ENCODE measurements at places on chromosomes 2 and 18.

GRCh38 chr2:42757981-42758740 is 5.8 kb downstream of the OXER1 start:
- DNase-seq, result no peak

- DNase-seq, result no peak
Observed at GRCh38 chr18:58336605-58337004, 292.3 kb downstream of the ALPK2 start.

DNA sequence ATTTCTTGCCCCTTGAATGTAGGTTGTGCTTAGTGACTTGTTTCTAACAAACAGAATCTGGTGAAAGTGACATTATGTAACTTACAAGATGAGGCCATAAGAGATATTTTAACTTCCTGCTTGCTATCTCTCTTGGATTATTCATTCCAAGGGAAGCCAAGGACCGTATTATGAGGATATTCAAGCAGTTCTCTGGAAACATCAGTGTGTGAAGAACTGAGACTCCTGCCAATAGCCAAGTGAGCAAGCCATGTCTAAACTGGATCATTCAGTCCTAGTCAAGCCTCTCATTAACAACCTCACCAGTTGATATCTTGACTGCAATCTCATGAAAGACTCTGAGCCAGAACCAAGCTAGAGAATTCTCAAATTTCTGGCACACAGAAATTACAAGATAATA is 765.1 kb upstream of the SLC8A1 start:
- no peak for DNase-seq

DNA sequence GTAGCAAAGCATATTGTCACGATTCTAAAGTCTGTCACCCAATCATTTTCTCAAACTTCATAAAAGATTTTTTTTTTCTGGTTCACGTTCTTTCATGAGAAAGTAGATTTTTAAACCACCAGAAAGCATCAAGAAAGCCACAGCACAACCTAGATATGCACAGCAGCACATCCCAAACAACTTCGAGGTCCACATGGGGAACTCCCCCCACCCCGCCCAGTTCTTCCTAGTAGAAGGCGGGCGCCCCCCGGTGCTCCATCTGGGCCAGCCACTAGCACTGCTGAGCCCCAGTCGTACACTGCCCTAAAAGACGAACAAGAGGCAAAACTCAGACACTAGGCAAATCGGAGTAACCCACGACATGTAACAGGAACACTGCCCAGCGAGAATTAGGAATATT is 15.5 kb downstream of the HDLBP start:
- no peak for DNase-seq

DNA sequence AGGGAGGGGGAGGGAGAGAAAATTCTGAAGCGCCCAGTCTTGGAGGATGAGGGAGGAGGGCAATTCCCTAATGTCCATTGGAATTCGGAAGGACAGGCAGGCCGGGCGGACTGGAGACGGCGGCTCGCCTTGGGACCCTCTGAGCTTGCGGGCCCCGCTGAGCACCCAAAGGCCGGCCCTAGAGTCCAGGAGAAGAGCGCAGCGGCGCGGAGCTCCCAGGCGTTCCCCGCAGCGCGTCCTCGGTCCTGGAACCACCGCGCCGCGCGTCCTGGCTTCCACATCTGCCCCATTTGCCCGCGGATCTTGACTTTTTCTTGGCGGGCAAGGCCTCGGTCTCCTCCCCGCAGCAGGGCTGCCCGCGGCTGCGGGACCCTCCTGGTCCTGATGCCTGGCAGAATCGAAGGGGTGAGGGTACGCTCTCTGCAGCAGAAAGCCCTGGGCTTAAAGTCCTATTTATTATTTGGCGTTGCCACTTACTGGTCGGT is 675 bp upstream of the MLPH start:
- DNase-seq, result peak; percentile 52

DNA sequence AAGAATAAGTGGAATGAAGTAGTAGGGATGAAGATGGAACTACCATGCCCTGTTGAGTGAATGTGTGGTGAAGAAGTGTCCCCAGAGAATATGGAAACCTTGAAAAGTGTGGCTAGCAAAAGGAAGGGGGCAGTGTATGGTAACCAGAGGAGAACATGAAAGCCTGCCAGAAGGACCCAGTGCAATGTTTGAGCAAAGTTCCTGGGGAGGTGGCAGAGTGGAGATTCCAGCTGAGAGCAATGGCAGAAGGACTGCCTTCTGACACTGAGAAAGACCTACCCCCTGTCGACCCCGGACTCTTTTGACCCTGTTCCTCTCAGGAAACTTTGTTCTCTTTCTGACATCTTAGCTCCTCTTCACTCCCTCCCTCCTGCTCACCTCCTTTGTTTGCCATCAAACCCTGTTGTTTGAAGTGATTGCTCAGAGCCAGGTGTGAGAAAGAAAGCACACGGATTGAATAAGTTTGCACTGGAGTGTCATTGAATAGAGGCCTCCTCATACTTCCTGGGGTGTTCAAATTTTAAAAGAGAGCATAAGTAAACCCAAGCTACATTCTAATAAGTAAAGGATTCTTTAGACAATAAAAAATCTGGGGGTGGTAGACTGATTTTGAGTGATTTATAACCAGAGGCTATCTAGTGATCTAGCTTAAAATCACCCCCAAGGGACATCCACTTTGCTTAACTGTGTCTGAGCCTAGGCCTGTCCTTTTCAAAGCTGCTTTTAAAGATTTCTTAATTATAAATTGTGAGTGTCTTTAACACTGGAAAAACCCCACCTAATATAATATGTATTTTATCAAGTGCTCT is 57.1 kb downstream of the TRIB2 start:
- DNase-seq, result peak; percentile 8

Data from neural progenitor cell (in vitro differentiated cells).